ENCODE measurements at places on chromosomes 11 and 22.

- DNase-seq, result no peak
Observed at GRCh38 chr11:96194581-96195374, 148.2 kb downstream of the MAML2 start.

GRCh38 chr11:8093931-8094575, 13.0 kb downstream of the TUB start:
- no peak for DNase-seq

- DNase-seq, result no peak
Observed at GRCh38 chr11:62149986-62150886, 26.4 kb downstream of the INCENP start.

DNA sequence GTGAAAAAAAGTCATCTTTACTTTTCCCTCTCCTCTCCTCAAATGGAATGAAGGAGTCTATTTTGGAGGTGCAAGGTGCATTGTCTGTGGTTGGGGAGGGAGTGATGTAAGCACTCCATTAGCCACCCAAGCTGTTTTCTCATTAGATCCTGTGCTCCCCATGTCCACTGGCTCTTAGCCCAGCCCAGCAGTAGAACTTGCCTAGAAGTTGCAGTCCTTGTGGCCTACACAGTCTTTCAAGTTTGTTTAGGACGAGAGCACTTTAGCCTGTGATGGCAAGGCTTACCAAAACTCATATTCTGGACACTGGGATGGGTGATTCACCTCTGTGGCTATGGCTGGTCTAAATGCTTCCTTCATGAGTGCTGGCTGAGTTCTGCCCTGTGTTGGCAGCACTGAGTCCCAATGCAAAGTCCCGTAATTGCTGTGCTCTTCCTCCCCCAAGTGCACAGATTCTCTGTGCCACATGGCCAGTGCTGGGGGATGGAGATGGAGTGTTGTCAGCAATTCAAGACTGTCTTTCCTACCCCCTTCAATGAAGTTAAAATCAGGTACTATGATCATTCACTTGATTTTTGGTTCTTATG, 15.8 kb downstream of the SLC22A25 start:
- DNase-seq, result no peak

GRCh38 chr22:50316114-50317065, 8.9 kb upstream of the PLXNB2 start:
- peak; percentile 37 for DNase-seq

DNA sequence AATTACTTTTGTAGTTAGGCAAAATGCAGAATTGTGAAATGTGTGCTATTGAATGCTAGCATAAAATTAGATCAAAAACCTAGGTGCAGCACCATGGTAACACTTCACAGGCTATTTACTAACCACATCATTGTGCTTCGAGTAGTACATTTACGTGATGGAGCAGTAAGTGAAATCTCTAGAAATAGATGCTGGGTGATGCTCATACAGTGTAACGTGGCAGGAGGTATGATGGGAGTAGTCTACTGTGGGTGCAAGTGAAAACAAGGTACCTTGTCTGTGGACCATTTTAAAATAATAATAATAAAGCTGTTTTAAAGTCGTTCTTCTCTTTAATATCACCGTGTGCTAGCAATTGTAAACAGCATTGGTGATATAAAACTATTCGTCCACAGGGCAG, 132.3 kb downstream of the DYNC2H1 start:
- no peak for DNase-seq

DNA sequence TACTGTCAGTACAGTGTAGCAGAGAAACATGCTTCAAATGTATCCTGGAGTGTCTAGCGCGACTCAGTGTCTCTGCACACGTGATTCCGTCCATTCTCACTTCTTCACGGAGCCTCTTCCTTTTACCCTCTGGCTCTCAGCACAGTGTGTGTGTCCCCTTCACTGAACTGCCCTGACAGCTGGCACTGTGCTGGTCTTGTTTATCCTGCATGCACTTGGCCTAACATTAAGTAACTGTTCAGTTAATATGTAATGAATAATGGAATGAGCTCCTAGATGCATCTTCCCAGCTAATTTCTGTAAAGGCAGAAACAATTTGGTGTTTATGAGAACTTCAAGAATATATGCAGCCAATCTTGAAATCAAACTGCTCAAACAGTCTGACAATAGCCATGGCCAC, 44.4 kb downstream of the KMT5B start:
- no peak for DNase-seq

- DNase-seq, result no peak
Observed at GRCh38 chr11:22703040-22703439, 36.6 kb downstream of the GAS2 start.

- no peak for DNase-seq
Observed at GRCh38 chr11:62108017-62108750, 15.6 kb upstream of the INCENP start.

GRCh38 chr22:17233348-17234043, 14.3 kb upstream of the ADA2 start:
- no peak for DNase-seq

DNA sequence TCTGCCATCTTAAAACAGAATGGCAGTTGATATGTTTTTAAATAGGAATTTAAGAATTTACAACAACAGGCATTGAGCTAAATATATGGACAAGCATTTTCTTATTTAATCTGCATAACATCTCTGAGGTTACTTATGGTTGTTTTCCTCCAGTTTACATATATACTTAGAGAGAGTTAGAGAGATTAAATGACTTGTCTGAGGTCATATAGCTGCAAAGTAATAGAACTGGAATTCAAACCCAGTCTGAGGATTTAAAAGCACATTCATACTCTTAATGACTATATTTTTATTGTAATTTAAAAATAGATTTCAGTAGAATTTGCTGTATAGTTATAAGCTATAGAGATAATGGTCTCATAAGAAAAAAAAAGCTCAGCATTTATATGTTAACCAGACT, 81.4 kb upstream of the GRIK4 start:
- DNase-seq, result no peak

DNA sequence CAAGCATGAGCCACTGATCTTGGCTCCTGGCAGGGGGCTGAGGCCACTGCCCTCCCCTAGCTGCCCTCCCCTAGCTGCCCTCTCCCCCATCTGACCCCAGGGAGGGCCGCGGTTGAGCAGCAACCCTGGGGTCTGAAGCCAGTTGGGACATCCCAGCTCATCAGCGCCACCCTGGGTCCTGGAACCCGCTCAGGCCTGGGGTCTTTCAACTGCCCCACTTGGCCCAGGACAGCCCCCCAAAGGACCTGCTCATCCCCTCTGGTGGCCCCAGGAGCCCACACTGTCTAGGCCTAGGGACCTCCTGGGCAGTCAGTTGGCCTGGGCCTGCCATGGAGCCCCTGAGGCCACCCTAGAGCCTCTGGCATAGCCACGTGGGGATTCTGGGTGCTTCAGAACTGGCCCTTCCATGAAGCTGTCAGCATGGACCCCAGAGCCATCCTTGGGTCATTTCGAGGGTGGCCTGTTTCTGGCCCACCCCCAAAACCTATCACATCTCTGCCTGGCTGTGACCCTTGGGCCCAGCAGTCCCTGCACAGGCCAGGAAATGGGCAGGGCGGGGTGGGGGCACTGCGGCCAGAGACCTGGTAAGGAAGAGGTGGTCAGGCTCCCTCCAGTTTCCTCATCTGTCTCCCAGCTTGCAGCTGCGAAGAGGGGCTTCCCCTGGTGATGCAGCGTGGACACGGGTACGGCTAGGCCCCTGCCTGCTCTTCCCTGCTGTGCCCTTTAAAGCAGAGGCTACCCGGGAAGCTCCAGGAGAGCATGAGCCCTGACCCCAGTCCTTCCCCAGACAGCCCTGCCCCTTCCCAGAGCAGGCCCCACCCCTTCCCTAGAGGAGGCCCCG, 37.9 kb downstream of the MUC2 start:
- no peak for DNase-seq

DNA sequence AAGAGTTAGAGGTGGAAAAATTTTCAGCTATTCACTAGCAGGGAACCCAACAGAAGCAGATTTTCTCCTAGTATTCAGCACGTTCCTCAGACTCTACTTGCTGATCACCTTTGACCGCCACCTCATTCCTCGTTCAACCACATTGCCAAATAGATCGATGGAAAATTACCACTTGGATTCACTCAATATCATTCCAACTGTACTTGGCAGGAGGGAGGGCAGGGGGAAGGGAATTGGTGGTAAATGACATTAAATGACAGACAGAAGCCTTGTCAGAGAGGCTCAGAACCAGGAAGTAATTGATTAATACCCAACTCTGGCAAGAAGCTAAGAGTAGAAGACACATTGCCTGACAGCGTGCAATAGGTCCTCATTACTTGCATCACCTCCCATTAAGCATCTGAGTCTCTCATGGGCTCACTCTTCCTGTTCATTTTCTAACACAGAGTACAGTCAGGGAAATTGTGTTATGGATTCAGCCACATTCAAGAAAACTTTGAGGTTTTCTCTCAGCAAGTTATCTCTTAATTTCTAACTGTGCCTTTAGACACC, 240.5 kb upstream of the FAT3 start:
- no peak for DNase-seq

DNA sequence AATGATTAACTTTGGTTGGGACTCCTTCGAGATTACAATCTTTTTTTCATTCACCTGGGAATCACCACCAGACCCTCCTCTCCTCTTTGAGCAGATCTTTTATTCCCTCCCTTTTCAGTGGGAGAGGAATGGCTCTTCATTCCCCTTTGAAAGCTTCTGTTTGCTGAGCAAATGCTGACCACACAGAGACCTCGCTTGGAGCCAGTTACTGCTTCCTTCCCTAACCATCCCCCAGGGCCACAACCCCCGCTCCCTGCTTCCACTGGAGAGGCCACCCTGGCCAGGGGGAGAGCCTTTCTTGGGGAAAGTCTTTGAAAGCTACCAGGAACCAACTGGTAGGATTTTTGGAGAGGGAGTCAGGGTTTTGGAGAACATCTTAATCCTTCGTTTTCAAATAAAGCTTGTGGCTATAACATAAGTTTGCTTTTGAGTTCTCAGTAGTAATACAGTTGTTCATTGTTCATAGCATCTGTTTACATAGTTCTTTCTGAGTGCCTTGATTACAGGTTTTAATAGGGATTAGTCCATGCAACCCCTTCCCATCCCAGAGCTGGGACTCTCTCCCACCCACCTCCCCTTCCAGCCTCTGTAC, 138.4 kb downstream of the DBX1 start:
- DNase-seq, result no peak

GRCh38 chr11:77397631-77398030, 76.3 kb downstream of the PAK1 start:
- no peak for DNase-seq

GRCh38 chr22:32020117-32020516, 22.9 kb upstream of the SLC5A1 start:
- no peak for DNase-seq

DNA sequence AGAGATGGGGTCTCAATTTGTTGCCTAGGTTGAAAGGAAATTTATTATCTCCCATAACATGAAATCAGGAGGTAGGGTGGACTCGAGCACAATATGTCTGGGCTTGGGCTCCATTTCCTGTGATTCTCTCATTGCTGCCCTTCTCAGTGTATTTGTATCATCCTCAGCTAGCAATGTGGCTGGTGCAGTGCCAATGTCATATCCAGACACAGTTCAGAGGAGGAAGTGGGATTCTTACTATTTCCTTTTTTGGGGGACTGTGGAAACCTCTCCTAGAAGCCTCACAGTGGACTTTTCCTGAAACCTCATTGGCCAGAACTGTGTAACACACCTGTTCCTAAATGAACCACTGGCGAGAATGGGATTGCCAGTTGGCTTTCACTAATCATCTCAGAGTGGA, 21.0 kb upstream of the SWAP70 start:
- DNase-seq, result peak; percentile 20

GRCh38 chr11:44146931-44147330, 51.5 kb downstream of the EXT2 start:
- no peak for DNase-seq

- no peak for DNase-seq
Observed at GRCh38 chr11:120499088-120499487, 12.5 kb upstream of the GRIK4 start.

- no peak for DNase-seq
Observed at GRCh38 chr11:66727282-66728037, 1.6 kb downstream of the SPTBN2 start.

GRCh38 chr11:104522650-104523049, 358.7 kb upstream of the PDGFD start:
- peak; percentile 13 for DNase-seq

DNA sequence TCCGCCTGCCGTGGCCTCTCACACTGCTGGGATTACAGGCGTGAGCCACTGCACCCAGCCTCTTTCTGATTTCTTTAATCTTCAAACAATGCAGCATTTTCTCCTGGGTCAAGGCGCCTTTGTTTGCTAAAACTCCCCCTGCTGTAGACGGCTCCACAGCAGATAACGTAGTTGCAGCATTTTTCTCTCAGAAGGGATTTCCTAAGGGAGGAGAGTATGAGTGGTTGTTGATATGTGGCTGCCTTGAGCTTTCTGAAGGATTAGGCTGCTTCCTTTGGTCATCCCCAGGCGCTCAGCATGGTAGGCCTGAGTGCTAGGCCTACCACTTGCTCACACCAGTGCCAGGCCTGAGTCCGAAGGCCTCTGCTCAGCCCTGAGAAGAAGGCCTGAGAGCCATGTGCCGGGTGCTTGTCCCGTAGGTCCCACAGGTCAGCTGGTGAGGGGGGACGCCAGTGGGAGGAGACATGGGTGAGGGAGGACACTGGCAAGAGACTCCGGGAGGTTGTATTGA, 18.1 kb downstream of the SMARCB1 start:
- no peak for DNase-seq

GRCh38 chr22:45672564-45673481, 1.2 kb downstream of the ATXN10 start:
- no peak for DNase-seq

DNA sequence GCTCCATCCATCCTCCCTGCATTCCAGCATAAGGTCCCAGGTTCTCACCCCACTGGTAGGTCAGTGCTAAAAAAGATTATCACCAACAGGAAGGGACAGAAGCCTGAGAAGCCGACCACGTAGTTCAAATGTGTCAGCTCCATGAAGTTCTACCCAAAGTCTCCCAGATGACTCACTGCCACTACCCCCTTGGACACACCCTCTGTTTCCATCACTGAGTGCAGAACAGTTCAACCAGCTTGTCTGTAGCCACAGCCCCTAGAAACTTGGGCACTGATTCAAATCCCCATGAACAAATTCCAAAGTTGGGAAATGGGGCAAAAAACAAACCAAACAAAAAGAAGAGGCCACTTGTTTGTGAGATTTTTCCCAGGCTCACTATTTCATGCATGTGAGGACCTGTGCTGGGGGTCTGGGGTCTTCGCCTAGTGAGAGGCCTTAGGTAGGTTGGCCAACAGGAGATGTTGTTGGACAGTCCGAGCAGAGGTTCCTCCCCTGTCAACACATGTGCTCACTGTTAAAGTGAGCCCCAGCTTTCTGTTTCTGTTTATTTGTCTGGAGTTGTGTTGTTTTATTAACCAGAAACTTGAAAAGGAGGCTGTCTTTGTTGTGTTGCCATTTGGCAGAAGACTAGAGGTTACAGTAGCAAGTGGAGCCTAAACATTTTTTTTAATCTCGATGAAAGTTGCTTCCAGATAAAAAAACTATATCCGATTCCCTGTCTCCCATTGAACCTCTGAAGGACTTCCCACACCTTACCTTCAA, 24.2 kb upstream of the FLI1 start:
- no peak for DNase-seq

Data from pancreas (tissue), 10 donors.